Adrenal gland (tissue), 19 donors: ENCODE measurements at places on chromosomes 6 and 20. TPM values are rescaled to one million over a fixed set of nuclear protein-coding genes. Genes with fewer than 3 reads are reported as not detected.

DNA sequence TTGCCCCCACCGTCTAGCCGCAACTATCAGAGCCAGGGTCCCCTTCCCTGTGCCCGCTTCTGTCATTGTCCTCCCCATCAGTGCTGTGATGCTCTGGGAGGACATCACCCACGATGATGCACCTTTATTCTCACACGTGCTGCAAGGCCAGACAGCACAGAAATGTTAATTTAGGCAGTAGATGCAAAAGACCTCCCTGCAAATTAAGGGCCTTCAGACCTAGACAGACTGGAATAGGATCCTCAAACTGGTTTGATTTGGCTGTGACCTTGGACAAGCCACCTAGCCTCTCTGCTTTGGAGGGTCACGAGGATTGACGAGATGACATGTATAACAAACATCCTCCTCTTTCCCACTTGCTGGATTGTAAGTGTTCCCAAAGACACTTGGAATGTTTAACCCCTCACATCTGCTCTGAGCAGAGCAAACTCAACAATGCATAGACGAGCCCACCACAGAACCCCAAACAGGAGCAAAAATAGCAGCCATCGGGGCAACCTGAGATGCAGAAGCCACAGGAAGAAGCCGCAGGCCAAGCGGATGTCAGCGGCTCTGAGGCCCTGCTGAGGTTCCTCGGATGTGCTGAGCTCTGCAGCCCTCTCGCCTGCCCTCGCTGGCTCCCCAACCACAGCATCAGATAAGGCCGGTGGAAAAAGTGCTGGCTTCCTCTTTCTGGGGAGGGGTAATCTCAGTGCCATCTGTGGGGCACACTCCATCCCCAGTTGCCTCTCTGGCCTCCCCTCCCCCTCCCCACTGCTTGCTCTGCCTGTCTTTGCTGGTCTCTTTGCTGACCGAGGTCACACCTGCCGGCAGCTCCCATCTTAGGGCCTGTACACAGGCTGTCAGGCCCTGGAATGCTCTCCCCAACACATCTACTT lies 35.3 kb downstream of the TOX2 start:
- peaks cover 3% of the 10 kb centered on the region for H3K4me1 ChIP-seq
- H3K4me3 ChIP-seq: no peak overlapping the region
- peak; percentile 52 for DNase-seq
- no peak overlapping the region for H3K27ac ChIP-seq
- no peaks in the 10 kb centered on the region for H3K36me3 ChIP-seq
- H3K27me3 ChIP-seq: no peaks in the 10 kb centered on the region

DNA sequence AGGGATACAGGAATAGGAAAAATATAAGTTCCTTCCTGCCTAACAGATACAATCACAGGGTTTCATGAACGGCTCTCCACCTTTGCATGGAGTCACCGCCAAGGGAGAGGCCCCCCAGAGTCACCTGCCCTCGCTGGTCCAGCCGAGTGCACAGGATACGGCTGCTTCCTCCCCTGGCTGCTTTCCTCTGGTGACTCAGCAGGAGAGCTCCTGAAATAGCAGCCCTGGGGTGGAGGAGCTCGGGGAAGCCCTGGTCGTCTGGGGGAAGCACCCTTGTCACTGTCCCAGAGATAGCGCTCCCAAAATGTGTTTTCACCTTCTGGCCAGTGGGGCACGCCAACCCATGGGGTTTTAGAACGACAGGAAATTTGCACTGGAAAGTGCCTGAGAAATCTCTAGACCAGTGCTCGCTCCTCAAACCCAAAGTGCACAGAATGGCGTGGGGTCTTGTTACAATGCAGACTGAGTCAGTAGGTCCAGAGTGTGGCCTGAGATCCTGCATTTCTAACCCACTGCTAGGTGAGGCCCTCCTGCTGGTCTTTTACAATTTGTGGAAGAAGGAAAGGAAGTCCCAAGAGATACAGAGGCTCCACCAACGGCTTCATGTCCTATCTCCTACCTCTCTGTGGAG lies 35.9 kb upstream of the FAM50B start:
- H3K4me3 ChIP-seq: no peak overlapping the region
- peak; percentile 80 for DNase-seq
- H3K4me1 ChIP-seq: no peaks in the 10 kb centered on the region
- no peaks in the 10 kb centered on the region for H3K36me3 ChIP-seq

- H3K27me3 ChIP-seq: no peaks in the 10 kb centered on the region
- no peak overlapping the region for H3K27ac ChIP-seq
- H3K4me1 ChIP-seq: peaks cover 10% of the 10 kb centered on the region
- no peak for DNase-seq
Observed at GRCh38 chr6:139588734-139589593, 214.5 kb upstream of the CITED2 start.

DNA sequence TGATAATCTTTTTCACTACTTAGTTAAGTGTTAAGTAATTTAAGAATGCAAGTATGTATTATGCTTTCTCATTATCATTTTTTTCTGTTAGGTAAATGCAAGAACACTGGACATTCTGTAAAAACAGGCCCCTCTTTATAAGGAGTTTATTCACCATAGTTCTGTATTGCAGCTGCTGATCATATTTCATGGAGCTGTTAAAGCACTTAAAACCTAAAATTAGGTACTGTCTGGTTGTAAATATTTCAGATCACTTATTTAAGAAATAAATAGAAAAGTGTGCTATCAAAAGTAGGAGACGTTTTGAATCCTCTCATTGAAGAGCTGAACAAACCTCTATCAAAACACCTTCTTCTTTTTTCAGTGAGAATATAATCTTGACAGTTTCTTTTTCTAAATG lies 3.9 kb downstream of the EYA4 start:
- peaks cover 7% of the 10 kb centered on the region for H3K4me1 ChIP-seq
- DNase-seq: no peak
- no peak overlapping the region for H3K4me3 ChIP-seq
- peaks cover 43% of the 10 kb centered on the region for H3K27me3 ChIP-seq
- no peaks in the 10 kb centered on the region for H3K36me3 ChIP-seq

GRCh38 chr20:37525810-37526209 lies 1.9 kb downstream of the BLCAP start:
- H3K27ac ChIP-seq: no peak overlapping the region
- H3K4me1 ChIP-seq: peaks cover 10% of the 10 kb centered on the region
- peak overlapping the region; percentile 96 for H3K4me3 ChIP-seq
- no peaks in the 10 kb centered on the region for H3K36me3 ChIP-seq
- no peak for DNase-seq

The ZNF165 gene
- 3.9 TPM for total RNA-seq

The FNDC11 gene
- total RNA-seq: 0.25 TPM
